Calu3 (cell line): ENCODE measurements at places on chromosomes 3 and 15. TPM values are rescaled to one million over a fixed set of nuclear protein-coding genes. Genes with fewer than 3 reads are reported as not detected.
A peak's percentile ranks its signal among the peaks of the same experiment; 100 is the strongest.

DNA sequence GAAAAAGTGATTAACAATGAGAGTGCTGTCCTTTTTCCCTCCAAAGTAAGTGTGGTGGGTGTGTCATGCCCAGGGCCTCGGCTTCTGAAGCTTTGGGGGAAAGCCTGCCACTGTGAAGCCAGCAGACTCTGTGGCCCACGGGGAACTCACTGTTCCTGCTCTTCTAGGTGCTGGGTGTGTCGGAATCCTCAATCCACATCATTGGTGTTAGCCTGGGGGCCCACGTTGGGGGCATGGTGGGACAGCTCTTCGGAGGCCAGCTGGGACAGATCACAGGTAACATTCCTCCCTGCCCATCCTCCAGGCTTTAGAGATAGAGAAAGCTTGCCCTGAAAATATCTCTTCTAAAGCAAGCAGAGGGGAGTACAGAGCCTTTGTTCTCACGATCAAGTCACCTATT lies 11.6 kb downstream of the PLA1A start:
- H3K36me3 ChIP-seq = no peaks in the 10 kb centered on the region
- no peak for DNase-seq
- H3K4me1 ChIP-seq = no peaks in the 10 kb centered on the region

DNA sequence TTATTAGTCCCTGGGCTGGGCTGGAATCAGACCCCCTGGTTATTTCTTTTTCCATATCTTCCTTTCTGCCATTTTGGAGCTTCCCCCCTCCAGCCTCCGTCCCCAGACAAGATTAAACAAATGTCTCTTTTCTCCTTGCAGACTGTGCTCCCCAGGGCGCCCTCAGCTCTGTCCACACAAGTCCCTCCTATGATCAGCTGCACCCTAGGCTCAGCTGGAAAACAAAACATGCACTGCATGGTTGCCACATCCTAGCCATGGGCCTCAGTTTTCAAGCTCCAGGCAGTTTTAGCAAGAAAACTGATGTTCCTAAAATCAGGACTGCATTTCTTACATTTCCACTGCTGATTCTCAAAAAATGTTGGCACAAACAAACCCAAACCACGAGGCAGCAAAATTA lies 23.5 kb upstream of the RFTN1 start:
- H3K4me3 ChIP-seq = no peak overlapping the region
- H3K27me3 ChIP-seq = peaks cover 65% of the 10 kb centered on the region
- H3K4me1 ChIP-seq = no peaks in the 10 kb centered on the region
- DNase-seq = no peak

- H3K4me1 ChIP-seq = peaks cover 26% of the 10 kb centered on the region
- DNase-seq = peak; percentile 70
- peak overlapping the region; percentile 89 for H3K4me3 ChIP-seq
These were observed 842 bp downstream of the PCCB start for GRCh38 chr3:136250903-136251460.

GRCh38 chr15:57457726-57458125 lies 81.4 kb downstream of the CGNL1 start:
- DNase-seq = no peak
- no peaks in the 10 kb centered on the region for H3K36me3 ChIP-seq
- no peaks in the 10 kb centered on the region for H3K4me1 ChIP-seq
- no peak overlapping the region for H3K4me3 ChIP-seq
- H3K27ac ChIP-seq = no peak overlapping the region
- no peaks in the 10 kb centered on the region for H3K27me3 ChIP-seq

GRCh38 chr3:68861521-68861920 lies 70.8 kb downstream of the TAFA4 start:
- H3K27me3 ChIP-seq = peaks cover 17% of the 10 kb centered on the region
- no peak for DNase-seq
- H3K27ac ChIP-seq = no peak overlapping the region
- H3K36me3 ChIP-seq = no peaks in the 10 kb centered on the region
- no peak overlapping the region for H3K4me3 ChIP-seq

- H3K4me1 ChIP-seq = no peaks in the 10 kb centered on the region
- peaks cover 20% of the 10 kb centered on the region for H3K36me3 ChIP-seq
These were observed 2.2 kb downstream of the PTPRG start for GRCh38 chr3:61563313-61564271.

MAPKAPK3 gene
- total RNA-seq = 40.6 and 44.6 TPM in 2 replicates

ACY1 gene
- total RNA-seq = 71.6 and 74.9 TPM in 2 replicates

C2CD4A gene
- 17.1 and 17.6 TPM in 2 replicates for total RNA-seq

TLR9 gene
- 0.14 and 0.27 TPM in 2 replicates for total RNA-seq

NR2E3 gene
- total RNA-seq = 0.49 and 0.83 TPM in 2 replicates
